ENCODE measurements at places on chromosomes 13 and 19. TPM values are rescaled to one million over a fixed set of nuclear protein-coding genes. Genes with fewer than 3 reads are reported as not detected.

The DPF1 gene
- total RNA-seq: 1.7 TPM

- DNase-seq: no peak
These were observed 8.3 kb downstream of the PODNL1 start for GRCh38 chr19:13929956-13930355.

DNA sequence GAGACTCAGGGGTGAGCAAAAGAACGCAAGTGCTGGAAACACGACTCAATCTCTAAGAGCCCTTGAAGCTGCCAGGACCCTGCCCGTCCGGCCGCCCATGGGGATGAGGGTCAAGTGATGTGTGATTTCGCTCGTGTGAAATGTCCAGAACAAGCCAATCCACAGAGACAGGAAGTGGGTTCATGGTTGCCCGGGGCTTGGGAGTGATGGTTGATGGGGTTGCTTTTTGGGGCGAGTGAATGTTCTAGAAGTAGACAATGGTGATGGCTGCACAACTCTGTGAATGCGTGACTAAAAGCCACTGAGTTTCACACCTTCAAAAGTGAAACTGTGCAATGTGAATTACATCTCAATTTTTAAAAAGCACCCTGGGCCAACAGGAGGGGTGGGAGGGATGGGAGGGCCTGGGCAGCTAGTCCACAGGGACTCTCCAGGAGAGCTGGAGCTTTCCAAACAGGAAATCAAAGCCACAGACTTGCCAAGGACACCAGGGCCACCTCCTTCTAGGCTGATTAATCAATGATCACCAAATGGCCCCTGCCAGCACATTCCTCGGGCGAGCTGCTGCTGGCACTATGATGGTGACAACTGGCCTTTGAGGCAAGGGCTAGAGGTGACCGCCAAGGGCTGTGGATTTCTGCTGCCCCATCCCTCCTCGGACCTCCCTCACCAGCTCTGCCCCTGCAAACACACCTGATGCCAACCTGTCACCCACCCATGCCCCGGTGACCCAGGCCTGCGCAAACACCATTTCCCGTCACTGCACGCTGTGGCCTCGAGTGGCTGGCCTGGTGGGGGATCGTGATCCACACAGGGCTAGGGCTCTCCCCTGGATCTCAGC lies 14.0 kb downstream of the DPP9 start:
- DNase-seq: no peak

DNA sequence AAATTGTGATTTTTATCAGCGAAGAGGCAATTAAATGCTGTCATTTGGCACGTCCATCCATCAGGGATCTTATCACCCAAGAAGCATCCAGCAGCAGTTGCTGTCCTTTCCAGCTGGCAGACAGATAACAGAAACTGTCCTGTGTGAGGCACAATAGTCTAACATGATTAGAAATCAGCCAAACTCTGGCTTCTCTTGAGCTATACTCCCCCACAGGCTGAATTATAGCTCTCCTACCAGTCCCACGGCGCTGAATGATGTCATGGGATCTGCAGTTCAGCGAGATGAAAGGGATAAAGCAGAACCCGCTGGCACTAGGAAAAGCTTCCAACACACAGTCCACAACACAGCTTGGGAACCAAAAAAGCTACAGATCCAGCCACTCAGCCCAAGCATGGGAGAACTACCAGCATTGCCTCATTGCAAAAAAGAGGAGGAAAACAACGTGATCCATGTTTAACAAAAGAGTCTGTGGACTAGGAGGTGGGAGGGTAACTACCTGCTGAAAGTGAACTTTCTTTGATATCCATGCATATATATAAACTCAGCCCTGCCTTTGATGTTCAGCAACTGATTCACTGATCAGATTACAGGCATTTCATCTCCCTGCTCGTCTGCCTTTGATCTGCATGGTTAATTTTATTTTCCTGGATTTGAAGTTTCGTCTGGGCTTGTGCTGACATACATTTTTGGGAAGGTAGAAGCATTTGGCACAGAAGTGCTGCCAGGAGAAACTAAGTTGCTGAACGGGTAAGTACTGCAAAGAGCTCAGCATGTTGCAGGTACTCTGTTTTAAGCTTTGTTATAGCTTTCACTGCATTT lies at the start of gene TNFRSF19:
TNFRSF19 (plus strand) TSS at position 314 of the 822 bp plus-strand sequence. CDS start 19,772 bp downstream, outside the sequence.
- peak; percentile 76 for DNase-seq

The MISP3 gene
- 4.0 TPM for total RNA-seq

The ADAMTSL5 gene
- total RNA-seq: 0.57 TPM

DNA sequence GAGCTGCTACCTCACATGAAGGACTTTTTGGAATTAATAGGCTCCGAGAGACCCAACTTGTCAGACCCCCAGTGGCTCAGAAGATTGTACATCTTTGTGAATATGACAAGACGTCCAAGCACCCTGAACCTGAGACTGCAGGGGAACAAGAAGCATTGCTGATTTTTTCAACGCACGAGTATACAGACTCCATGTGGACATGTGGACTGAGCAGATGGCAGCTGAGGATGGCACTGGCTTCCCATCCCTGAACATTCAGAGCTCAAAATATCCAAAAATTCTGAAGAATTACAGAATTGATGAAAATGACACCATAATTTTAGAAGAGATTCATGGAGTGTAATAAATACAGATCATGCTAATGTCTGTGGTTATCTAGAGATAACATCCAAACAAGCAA lies 254.1 kb downstream of the MZT1 start:
- no peak for DNase-seq

DNA sequence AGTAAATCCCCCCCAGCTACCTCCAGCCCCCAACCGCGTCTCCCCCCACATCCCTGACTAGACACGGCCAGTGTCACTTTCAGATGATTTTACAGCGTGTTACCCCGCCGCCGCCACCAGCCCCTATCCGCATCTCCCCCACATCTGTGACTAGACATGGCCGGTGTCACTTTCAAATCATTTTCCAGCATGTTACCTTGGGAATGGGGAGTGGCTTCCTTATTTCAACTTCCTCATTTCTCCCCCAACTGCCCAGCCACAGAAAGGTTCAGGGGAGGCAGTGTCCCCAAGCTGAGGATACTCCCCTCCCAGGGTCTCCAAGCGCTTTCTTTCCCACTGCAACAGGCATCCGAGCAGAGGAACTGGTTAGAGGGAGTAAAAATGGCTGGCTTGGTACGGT lies 18.4 kb downstream of the ADGRL1 start:
- DNase-seq: no peak
